ENCODE measurements at places on chromosomes 12 and 14. TPM values are rescaled to one million over a fixed set of nuclear protein-coding genes. Genes with fewer than 3 reads are reported as not detected.

- no peak for DNase-seq
These were observed 54.0 kb downstream of the SYNE3 start for GRCh38 chr14:95462491-95462890.

DNA sequence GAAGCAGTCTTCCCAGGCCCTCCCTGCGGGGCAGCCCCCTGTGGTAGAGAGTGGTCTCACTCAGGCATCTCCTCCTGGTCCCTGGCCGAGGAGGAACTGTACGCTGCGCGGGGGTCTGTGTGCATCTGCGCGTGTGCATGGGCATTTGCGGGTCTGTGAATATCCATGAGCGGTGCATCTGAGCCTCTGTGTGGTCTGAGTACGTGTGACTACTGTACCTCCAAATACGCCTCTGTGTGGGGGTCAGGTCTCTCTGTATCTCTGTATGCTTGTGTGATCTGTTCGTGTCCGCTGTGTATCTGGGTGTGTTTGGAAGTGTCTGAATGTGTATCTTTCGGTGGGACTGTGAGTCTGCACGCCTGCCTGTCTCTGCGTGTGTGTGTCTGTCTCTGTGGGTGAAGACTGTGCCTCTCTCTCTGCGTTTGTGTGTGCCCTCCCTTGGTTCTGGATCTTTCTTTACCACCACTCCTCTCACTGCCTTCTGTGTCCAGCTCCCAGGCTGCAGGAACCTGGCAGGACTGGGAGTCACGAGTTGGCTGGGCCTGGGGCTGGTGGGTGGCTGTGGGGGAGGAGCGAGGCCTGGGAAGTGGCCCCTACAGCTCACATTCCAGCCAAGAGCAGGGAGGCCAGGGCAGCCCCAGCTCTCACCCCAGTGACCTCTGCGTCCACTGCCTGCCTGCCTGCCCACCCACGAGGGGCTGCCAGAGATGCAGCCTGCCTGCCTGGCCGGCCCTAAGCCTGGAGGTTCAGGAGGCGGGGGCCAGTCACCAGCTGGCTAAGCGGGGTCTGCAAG is 1.1 kb upstream of the PGF start:
- no peak for DNase-seq

- DNase-seq = no peak
These were observed 36.5 kb downstream of the ZC3H14 start for GRCh38 chr14:88599326-88599725.

DNA sequence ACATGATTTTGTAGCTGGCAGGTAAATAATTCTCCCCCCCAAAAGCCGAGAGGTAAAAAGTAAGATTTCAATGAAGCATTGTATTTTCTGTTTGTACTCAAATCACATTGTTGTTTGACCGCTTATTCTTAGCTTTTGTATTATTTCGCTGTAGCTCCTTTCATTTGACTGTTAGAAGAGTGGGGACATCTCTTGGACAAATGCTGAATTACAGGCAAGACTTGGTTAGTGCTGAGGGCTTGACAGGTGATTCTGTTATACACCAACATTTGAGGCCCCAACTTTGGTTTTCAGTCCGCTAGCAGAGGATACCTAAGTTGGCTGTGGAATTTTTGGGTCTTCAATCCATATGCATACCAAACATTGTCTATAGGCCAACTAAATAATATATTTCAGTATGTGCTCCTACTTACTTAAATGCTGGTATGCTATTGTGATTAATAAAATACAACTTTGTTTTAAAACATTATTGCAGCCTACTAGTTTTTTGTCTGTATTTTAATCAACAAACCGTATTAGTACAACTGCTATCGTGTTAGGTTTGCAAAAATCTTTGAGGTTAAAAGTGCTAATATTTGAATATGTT is 102.2 kb downstream of the ERC1 start:
- peak; percentile 79 for DNase-seq

DNA sequence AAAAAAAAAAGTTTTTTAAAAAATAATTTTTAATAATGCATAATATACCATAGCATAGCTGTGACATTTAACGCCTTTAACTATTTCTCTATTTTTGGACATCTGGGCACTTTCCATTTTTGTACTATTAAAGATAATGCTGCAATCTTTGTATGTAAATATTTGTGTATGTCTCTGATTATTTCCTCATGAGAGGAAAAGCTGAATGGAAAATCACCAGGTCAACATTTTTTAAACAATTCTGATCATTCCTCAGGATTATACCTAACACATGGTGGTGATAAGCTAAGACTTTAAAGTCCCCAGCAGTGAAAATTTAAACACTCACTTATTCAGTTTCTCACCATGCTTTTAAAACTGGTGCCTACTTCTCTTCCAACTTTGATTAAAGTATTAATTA is 31.3 kb upstream of the NR1H4 start:
- no peak for DNase-seq

DNA sequence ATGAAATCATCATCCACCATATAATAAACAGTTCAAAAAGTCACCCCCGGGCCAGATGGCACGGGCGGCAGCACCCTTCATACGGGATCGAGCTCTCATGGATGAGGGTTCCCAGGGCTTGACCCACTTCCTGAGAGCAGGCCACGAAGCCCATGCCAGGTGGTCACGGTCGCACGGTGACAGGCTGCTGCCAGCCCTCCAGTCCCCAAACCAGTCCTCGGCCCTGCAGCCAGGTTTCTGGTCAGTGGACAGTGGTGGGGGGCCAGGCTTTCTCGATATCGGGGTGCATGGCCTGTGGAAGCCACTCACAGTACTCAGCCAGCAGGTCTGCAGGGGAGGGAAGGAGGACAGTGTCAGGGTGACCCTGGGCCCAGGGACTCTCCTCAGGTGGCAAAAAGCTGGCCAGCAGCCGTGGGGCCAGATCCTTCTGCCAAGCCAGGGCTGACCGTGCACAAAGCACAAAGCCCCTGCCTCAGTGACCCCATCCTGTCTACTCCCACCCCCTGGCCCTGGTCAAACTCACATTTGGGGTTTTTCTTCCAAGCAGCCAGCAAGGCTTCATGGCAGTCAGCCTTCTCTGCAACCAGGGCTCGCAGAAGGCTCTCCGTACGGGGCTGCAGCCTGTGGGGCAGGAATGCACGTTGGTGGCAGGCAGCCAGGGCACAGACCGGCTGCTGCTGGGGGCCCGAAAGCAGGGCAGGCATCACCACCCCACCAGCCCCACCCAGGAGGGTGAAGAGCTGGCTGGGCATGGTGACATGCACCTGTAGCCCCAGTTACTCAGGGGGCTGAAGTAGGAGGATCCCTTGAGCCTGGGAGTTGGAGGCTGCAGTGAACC is 33.3 kb upstream of the UBC start:
- no peak for DNase-seq

DNA sequence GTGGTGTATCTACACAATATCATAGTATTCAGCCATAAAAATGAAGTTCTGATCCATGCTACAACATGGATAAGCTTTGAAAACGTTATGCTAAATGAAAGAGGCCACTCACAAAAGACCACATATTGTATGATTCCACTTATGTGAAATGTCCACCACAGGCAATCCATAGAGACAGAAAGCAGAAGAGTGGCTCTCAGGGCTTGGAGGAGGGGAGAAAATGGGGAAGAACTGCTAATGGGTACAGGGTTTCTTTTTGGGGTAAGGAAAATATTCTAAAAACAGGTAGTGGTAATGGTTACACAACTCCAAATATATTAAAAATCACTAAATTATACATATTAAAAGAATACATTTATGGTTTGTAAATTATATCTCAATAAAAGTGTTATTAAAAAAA is 16.5 kb downstream of the SCNN1A start:
- DNase-seq = no peak

- peak; percentile 80 for DNase-seq
These were observed 39.6 kb downstream of the CCDC85C start for GRCh38 chr14:99564256-99564925.

DNA sequence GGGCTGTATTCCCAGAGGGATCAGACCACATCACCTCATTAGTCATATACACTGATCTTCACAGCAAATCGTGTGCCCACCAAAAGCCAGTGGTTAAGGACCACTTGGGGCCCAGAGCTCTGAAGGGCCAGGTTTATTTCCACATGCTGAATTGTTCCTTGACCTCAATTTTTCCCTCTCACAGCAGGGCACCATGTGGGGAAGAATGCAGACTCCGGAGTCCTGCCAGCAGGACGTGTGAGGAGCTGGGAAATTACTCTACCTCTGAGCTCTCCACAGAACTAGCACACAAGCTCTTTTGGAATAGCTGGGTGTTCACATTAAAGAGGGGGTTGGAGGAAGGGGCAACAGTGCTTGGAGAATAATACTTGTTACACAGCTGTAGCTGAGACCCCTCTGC is 57.6 kb upstream of the SEL1L start:
- no peak for DNase-seq

DNA sequence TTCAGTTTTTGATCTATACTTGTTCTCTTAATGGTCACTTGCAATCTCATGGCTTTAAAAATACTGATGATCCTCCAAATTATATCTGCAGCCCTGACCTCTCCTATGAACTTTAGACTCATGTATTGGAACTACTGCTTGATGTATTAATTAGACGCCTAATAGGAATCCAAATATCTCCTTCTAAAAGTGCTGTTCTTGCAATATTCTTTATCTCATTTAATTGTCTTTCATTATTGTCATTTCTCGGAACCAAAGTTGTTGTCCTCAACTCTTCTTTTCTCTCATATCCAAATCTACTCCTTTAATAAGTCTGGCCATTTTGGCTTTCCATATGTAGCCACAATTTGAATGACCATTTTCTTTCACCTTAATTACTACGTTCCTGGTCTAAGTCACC is 907.6 kb upstream of the SEL1L start:
- no peak for DNase-seq

DNA sequence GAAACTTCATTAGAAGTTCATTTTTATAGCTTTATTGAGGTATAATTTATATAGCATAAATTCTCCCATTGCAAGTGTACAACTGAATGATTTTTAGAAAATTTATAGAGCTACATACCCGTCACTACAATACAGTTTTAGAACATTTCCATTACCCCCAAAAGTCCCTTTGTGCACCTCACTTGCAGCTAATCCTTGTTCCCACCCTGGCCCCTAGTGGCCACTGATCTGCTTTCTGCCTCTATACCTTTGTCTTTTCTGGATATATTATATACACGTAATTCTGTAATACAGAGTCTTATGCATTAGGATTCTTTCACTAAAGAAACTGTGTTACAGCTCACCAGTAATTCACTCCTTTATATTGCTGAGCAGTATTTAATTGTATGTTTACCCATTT is 145.1 kb upstream of the DIO2 start:
- peak; percentile 24 for DNase-seq

- no peak for DNase-seq
These were observed 17.0 kb downstream of the RHOF start for GRCh38 chr12:121776190-121777098.

DNA sequence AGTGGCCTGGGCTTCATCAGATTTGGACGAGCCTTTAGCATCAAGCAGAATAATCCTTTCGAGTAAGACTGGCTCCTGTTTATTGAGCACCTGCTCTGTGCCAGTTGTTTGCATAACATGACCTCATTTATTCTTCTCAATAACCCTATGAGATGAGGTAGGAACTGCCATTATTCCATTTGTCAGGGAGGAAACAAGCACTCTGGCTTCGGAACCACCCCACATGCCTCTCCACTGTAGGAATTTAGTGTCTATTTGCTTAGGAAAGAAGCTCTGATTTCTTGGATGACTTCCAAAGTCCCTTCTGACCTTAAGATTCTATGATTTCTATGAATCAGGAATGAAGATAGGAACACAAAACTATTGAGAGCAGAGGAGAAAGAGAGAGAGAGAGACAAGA is 11.0 kb downstream of the SAMD4A start:
- peak; percentile 52 for DNase-seq

GRCh38 chr12:82596483-82596882 is 90.2 kb upstream of the TMTC2 start:
- DNase-seq = no peak

DNA sequence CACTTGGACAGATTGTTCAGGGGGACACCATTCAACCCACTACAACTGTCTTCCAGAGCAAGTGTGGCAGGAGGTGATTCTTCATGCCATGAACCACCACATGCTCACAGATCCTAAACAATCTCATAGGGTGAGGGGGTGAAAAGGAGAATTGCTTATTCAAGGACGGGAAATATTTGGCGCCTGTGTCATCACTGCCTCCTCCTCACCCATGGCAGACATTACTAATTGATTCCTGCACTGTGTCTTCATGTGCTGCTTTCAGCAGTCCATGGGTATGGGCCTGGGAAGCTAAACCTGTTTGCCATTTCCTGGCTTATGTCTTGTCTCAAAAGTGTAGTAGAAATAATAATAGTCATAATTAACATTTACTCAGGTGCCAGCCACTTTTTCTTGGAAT is 31.3 kb downstream of the MMAB start:
- peak; percentile 74 for DNase-seq

DNA sequence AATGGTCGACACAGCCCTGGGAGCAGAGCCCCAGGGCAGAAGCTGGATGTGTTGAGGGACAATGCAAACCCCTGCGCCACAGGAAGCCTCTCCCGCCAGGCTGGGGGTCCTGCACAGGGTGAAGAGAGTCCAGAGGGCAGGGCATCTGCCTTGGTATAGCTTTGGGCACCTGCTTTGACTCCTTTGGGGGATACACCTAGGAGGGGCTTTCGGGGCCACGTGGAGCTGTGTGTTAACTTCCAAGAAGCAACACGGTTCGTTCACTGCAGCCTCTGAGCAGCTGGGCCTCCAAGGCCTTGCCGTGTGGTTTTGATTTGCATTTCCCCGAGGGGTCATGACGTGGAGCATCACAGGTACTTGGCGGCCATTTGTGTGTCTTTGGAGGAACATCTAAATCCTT is 5.8 kb upstream of the PUS1 start:
- no peak for DNase-seq

DNA sequence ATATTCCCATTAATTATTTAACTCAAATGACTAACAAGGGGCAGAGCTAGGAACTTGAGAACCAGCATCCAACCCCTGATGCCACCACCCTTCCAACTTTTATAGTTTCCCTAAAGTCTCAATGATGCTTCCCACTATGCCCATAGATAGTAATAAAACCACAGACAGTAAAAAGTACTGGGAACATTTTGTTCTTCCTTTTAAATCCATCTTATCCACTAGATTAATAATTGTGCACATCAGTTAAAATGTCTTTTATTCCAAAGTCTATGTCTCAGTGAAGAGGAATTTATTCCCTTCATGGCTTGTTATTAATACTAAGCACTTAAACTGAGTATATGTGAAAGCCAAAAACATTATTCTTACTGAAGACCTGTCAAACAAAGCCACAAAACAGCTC is 45.8 kb downstream of the SINHCAF start:
- DNase-seq = no peak

- no peak for DNase-seq
These were observed 336.5 kb downstream of the FSCB start for GRCh38 chr14:44170556-44170955.

Gene NPAS3
- 0.26 TPM for total RNA-seq

Gene ANKRD33
- total RNA-seq = under 0.01 TPM

Gene AQP6
- total RNA-seq = 0.17 TPM

Gene KRT85
- not detected for total RNA-seq

Gene NEUROD4
- not detected for total RNA-seq

Gene POTEG
- not detected for total RNA-seq

Gene CPNE6
- total RNA-seq = not detected

Gene IL26
- not detected for total RNA-seq

Gene SLC39A2
- 0.17 TPM for total RNA-seq

Gene VWF
- total RNA-seq = 0.26 TPM

Gene KRT71
- not detected for total RNA-seq

Gene CCDC175
- not detected for total RNA-seq

Data from fibroblast of lung (primary cell).